ENCODE measurements at places on chromosomes 5 and 9.
A peak's percentile ranks its signal among the peaks of the same experiment; 100 is the strongest.

DNA sequence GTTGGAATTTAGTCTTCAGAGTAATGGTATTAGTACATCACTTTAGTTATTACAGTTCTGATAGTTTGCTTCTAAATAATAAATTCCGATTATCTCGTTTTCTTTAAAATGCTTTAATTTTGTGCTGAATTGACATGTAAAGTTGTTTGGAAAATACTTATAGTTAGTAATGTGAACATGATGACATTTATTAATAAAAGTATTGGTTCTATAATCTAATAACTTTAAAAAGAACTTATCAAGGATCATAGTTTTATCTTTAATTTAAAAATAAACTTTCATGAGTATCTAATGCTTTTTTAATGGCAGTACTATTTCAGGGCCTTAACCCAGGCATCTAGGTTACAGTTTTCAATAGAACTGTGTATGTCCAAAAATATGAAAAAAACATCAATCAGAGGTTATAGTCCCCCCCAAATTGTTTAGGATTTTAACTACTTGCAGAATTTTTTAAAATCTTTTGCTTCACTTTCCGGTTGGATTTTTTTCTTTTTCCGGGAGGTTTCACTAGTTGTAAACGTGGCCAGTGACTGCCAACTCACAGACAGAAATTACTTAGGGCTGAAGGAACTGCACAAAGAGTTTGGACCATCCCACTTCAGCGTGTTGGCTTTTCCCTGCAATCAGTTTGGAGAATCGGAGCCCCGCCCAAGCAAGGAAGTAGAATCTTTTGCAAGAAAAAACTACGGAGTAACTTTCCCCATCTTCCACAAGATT, 680 bp downstream of the GPX8 start:
- peak; percentile 47 for DNase-seq

DNA sequence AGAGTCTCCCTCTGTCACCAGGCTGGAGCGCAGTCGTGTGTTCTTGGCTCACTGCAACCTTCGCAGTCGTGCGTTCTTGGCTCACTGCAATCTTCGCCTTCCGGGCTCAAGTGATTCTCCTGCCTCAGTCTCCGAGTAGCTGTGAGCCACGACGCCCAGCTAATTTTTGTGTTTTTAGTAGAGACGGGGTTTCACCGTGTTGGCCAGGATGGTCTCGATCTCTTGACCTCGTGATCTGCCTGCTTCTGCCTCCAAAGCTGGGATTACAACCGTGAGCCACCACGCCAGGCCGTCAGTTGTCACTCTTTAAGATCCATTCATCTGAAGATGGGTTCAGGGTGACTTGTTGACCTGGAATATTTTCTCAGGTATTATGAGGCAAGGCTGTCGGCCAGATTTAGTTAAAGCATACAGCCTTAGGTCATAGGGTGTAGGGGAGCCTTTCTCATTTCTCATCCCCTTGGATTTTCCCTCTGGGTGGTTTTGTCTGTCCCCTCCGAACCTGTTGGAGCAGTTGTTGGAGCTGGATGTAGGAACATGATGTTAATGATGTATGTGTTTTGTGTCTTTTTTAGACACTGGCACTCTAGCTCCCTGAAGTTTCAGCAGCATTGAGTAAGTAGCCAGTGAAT, 1.6 kb downstream of the SLC22A5 start:
- DNase-seq: no peak

DNA sequence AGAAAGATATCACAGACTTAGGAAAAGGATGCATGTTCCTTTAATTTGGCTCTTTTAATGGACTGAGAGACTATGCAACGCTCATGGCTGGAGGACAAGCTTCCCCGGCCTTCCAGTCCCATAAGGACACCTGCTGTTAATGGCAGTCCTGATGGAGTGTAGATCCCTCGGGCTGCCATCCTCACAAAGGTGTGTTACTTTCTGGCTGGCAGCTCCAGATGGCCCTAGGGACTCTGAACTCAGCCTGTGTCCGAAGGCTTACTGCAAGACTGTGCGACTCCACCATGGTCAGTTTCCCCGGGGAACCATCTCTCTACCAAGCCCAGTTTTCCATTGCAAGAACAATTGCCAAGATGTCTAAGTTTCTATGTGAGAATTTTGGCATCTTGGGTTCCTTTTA, 25.5 kb upstream of the KCNIP1 start:
- DNase-seq: no peak

DNA sequence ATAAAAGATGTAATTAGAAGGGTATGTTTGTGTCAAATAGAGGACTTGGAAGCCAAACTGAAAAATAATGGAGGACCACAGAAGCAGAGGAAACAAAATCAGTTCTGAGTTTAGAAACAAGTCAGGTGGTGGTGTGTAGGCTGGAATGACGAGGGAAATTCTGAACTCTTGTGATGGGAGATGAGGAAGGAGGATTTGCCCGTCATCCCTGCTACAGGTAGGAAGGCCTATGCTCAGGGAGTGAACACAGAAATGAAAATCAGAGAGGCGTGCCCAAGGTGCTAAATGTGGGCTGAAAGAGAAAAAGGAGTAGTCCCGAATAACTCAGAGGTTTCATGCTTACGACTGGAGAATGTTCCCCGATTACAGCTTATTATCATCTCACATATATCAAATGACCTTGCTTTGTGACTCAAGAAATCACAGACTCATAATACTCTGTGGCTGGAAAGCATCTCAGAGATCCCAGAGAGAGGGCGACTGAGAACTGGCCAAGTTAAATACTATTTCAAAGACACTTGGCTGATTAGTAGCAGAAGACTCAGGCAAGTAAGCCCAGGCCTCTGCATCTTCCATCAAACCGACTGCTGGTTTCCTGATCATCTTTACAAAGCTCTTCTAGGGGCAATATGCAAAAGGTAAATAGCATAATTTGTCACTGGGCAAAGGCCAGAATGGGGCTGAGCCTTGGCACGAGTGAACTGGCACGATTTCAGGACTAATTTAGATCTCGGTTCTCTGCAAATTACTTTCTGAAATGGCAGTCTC, 126.0 kb downstream of the SUSD1 start:
- no peak for DNase-seq

DNA sequence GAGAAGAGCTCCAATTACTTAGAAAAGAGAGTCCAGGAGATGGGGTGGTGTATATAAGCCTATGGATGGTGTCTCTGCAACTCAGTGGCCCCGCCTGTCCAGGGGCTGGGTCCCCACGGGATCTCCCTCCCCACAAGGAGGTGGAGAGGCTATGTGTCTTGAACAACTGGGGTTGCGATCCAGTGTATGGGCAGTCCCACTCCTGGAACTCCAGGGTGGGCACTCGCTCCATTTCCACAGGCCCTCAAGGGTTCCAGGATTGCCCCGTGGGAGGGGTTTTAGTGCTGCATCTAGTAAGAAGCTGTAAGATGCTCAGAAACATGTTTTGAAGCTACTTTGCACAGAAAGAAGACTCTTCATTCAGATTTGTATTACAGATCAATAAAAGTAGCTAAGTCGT, 558 bp upstream of the SMAD5 start:
- no peak for DNase-seq

- no peak for DNase-seq
These were observed 35.3 kb upstream of the FLT4 start for GRCh38 chr5:180684623-180685161.

DNA sequence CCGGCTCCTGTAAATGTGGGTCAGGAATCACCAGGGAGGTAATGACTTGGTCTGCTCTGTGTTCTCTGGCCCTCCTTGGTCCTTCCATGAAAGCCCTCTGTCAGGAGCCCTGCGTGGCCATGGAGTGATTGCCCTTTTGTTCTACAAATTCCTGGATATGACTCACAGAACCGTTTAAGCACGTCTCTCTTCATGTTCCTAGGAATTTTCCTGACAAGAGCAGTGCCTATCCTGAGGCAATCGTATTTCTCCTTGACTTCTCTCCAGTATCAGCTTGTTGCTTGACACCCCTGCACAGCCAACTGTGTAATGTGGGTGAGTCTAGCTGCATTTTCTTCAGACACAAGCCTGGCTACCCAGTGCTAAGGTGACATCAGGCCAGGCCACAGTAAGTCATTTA, 274.3 kb upstream of the ZNF462 start:
- no peak for DNase-seq

GRCh38 chr5:128673970-128674369, 135.9 kb upstream of the FBN2 start:
- no peak for DNase-seq

GRCh38 chr5:61346511-61346910, 14.5 kb downstream of the ZSWIM6 start:
- DNase-seq: no peak

GRCh38 chr9:82170866-82171265, 182.3 kb downstream of the SPATA31D1 start:
- no peak for DNase-seq

GRCh38 chr5:72082048-72082447, 25.2 kb upstream of the MAP1B start:
- DNase-seq: no peak

DNA sequence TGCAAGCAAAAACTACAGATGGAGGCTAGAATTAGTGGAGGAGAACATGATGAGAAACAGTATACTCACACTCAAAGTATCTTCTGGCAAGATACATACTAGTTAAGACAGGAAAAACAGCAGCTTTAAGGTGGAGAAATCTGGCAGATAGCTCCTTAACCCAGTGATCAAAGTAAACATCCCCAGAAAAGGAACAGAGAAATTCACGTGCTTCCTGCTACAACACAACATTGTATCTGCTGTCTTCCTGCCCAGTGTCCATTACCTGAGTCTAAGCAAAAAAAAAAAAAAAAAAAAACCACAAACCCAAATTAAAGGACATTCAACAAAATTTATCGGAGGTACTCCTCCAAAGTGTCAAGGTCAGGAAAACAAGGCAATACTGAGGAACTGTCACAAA, 38.4 kb downstream of the ROR2 start:
- no peak for DNase-seq

- no peak for DNase-seq
These were observed 762.8 kb downstream of the EFNA5 start for GRCh38 chr5:106907979-106908378.

DNA sequence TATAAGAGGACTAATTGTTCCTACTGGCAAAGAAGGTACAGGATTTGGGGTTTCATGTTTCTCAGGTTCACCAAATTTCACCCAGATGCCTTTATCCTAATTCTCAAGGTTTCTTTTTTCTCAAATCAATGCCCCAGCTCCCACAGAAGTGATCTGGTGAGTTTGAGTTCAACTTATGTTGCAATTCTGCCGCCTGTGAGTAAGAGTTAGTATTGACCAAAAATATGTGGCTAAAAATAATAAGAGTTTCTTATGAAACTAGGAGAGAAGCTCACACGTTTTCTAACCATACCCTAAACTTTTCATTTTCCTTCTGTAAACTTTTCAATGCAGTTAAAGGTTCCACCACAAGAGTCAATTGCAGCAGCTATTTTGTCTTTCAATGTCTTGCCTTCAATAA, 15.1 kb downstream of the SLCO6A1 start:
- no peak for DNase-seq

DNA sequence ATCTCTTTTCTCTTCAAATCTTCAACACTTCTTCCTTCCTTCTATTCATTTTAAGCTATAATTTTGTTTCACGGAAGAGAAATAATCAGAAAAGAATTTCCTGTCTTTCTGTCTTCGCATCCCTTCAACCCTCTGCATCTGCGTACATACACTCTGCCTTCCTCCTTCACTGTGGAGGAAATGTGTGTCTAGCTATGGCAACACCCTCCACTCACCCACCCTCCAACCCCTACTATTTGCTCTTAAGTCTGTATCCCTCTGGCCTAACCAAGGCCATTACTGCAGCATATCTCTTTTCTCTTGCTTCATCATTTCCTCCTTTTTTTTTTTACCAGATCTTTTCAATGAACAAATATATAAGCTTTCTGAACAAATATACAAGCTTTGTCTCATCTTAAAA, 105.7 kb upstream of the NUDT12 start:
- DNase-seq: no peak

Data from right kidney (tissue), 9 donors.